ENCODE measurements at places on chromosomes 1 and 21.

DNA sequence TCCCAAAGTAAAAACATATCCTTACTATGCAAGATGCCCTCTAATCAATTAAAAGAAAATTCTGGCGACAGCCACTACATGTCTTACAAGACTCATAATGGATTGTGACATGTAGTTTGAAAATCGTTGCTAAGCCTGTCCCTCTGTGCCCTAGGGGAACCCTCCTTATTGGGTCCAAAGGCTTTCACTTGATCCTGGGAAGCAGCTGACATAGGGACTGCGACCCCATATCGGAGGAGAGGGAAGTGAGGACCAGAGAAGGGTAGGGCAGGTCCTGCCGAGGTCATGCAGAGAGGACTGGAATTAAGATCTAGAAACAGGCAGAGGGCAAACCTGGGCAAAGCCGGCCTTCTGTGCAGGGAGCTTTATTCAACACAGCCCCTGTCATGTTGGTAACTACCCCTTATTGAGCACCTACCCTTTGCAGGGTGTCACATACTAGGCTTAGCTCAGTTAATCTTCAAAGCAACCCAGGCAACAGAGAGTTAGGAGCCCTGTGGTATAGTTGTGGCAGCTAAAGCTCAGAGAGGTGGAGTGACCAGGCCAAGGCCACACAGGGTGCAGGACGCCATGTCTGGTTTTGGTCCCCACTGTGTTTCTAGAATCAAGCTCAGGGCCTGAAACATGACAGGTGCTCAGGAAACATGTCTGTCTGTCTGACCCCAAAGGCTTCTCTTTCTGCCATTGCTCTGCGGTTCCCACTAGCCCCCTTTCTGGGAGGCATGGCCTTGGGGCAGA lies 18.4 kb upstream of the IFNLR1 start:
- no peak for DNase-seq

DNA sequence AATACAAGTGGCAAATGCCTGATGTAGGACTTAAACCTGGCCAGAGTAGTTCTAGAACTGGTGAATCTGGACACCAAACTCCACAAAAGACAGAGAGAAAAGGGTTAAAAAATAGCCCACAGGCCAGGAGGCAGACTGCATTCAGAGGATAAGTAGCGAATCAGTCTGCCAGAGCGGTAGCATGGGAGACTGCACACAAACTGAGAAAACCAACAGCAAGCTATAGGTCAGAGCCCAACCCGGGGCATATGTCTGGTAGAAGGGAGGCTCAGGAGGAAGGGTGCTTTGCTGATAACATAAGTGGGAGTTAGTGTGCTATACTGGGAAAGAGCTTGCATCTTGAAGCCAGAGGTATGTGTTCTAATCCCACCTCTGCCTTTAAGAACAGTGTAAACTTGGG lies 4.0 kb downstream of the LRRC53 start:
- no peak for DNase-seq

GRCh38 chr21:33114276-33114675 lies 44.3 kb downstream of the OLIG1 start:
- DNase-seq: no peak

DNA sequence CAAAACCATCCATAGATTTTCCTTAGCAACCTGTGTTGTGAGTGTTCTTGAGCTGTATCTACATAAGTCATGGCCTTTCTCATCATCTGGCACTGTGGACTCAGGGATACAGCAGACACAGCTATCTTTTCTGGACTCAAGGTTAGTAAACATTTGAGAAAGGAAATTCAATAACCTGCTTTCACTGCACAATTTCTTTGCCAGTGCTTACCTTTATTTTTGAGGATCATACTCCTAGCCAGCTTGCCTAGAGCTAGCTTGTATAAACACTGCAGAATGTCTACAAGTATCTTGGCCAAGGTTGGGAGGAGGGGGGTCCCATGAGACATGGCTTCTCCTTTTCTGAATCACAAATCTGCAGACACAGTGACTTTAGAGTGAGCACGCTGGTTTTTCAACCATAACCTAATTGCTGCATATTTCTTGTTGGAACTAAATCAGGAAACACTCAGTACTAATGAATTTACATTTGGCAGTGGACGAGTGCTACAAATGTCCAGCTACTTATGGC lies 27.2 kb downstream of the ADAMTS5 start:
- no peak for DNase-seq

GRCh38 chr1:156654700-156655099 lies 12.8 kb downstream of the BCAN start:
- DNase-seq: no peak

DNA sequence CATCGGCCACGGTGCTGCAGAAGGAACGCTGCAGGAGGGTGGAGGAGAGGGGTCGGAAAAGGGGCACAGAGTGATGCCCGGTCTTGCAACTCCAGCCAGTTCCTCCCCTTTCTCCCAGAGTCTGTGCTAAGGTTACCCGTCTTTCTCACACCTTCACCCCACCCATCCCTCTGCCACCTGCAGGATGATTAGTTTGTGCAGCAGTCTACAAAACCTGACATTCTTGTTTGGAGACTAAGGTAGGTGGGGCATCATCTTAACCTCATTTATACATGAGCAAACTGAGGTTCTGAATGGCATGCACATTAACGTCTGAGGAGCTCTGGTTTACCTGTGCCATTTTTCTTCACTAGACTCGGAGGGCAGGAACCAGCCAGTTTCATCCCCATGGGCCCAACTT lies 232.3 kb downstream of the GRIK3 start:
- no peak for DNase-seq

GRCh38 chr1:105204836-105205371 lies 1455.2 kb downstream of the AMY1C start:
- DNase-seq: no peak

DNA sequence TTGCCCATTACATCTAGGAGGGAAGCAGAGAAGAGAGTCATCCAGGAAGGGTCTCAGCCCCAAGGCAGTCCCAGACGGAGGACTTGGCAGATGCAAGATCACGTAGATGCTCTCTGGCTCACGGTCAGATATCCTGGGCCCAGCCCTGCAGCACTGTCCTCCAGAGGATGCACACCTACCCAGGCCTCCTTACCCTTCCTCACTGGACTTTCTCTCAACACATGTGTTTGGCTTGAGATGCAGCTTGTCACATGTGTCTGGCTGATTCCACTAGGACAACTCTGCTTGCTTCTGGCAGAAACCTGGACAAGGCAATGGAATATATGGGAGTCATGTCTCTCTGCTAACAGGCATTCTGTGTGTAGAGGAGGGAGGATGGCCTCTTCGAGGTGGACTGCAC lies 32.4 kb upstream of the POU3F1 start:
- no peak for DNase-seq

GRCh38 chr21:39003982-39004633 lies 179.1 kb downstream of the PSMG1 start:
- DNase-seq: no peak

DNA sequence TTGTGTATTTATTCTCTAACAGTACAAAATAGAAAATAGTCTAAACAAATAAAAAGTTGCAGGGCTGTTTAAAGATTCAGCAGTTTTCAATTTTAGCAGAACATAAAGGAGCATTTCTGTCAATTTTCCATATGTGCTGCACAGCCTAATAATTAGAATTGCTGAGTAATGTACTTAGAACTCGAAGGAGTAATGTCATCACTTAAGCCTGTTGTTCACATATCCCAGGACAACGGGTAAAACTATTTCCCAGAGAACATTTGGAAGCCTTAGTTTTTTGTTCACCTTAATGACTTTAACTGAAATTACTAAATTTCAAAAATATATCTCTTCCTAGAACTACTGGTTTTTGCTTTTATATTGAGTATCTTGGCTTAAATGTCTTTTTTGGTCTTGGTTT lies 81.6 kb downstream of the ZP4 start:
- DNase-seq: no peak

- DNase-seq: no peak
Measured at GRCh38 chr1:183365676-183366075, 52.5 kb downstream of the NMNAT2 start.

- DNase-seq: no peak
Measured at GRCh38 chr1:21341517-21342078, 51.3 kb upstream of the ECE1 start.

- no peak for DNase-seq
Measured at GRCh38 chr1:176531036-176531435, 68.1 kb downstream of the PAPPA2 start.

- no peak for DNase-seq
Measured at GRCh38 chr1:178243119-178243518, 149.2 kb downstream of the RASAL2 start.

DNA sequence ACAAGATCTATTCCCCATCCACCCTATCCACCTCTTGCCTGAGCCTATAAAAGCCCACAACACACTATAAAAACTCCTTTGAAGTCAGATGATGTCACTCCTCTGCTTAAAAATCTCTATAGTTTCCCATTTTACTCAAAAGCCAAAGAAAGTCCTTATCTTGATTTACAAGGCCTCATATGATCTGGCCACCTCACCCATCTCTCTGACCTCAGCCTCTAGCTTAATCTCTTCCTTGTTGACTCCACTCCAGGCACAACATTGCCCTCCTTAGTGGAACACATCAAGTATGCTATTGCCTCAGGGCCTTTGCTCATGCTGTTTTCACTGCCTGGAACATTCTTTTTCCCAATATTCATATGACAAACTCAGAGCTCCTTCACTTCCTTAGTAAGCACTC lies 33.3 kb downstream of the ZNF281 start:
- DNase-seq: peak; percentile 54
